ENCODE measurements at places on chromosomes 7 and 10.
A peak's percentile ranks its signal among the peaks of the same experiment; 100 is the strongest.

- no peak for DNase-seq
These were observed 163.8 kb downstream of the GRK5 start for GRCh38 chr10:119370972-119371703.

GRCh38 chr10:42707234-42707633 is 68.9 kb upstream of the ZNF33B start:
- DNase-seq = no peak

DNA sequence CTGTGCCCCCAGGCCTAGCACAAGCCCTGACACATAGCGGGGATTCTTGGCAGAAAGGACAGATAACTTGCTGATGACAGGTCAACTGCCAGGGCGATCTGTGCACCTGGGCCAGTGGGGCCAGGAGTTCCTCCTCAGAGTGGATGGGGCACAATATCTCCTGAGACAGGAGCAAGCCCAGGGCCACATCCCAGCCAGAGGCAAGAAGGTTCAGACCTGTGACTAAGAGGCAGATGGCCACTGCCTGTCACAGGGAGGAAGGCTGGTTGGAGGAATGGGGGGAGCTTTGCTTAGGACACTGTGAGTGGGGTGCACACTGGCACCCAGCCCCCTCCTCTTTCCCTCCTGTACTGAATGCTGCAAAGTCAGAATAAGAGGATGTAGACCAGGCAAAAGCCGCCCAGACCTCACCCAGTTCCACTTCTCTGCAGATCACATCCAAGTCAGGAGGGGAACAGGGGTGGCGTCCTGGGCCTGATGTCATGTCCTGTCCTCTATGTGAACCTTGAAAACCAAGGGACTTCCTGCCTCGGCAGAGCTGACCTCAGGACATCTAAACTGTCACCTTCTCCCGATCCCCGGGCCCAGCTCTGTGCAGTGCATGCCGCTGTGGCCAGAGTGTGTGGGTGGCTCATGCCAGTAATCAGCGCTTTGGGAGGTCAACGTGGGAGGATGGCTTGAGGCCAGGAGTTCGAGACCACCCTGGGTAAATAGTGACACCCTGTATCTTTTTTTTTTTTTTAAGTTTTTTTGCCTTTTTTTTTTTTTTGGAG is 1.3 kb downstream of the GUSB start:
- DNase-seq = no peak

DNA sequence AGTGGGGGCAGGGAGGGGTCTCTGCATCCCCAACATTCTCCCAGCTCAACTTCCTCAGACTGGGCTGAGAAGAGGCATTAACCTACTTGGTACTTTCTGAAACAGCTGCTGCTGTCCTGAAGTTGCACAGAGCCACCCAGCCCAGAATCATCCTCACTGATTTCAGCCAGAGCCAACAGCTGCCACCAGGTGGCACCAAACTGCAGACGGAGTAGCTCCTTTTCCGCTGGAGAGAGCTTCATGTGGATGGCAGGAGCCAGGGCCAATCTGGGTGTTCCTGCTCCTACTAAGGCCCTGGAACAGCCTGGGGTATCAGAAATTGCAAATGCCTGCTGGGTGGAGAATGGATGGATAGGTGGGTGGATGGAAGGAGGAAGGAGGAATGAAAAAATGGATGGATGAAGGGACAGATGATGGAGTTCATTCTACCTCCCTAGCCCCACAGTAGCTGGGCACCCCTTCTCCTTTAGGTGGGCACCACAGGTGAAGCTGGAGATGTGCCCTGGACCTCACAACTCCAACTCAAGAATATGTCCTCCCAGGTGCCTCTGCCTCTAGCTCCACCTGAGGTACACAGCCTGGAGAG is 11.8 kb upstream of the DRGX start:
- DNase-seq = peak; percentile 89

GRCh38 chr7:51316262-51316665 is 345 bp downstream of the COBL start:
- DNase-seq = peak; percentile 86

All from D341Med (cell line).